ENCODE measurements at places on chromosomes 7 and 10.
A peak's percentile ranks its signal among the peaks of the same experiment; 100 is the strongest.

DNA sequence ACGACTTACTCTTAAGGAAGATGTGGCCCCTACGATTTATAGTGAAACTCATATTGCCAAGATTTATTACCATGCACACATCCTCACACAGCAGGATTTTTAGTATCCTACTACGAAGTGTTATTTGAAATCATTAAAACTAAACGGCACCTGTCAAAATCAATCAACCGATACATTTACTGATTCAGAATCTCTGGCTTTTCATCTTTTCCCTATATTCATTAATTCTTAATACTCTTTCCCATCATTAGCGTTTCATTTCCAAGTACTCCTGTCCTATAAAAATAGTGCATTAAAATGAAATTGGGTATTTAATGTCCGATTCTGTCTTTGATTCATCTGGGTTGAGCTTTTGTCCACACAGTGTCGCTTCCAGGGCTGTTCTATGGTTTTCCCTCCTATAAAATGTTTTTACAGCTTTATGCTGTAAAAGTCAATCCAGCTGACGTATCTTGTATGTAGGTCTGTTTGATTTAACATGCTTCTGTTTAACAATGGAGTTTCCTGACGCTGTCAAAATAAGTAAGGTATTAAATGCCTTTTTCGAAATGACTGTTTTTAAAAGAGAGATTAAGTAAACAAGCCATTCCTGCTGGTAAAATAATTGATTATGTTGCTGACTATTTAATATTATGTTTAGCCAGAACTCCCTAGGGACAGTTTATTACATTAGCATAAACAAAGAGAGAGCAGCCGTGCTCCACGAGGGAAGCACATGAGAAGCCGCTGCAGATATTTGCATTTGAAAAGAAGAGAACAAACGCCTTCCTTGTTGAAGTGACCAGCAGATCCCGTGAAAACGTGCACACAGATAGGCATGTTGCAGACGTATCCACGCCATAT, 22.3 kb upstream of the SFMBT2 start:
- no peak for DNase-seq

DNA sequence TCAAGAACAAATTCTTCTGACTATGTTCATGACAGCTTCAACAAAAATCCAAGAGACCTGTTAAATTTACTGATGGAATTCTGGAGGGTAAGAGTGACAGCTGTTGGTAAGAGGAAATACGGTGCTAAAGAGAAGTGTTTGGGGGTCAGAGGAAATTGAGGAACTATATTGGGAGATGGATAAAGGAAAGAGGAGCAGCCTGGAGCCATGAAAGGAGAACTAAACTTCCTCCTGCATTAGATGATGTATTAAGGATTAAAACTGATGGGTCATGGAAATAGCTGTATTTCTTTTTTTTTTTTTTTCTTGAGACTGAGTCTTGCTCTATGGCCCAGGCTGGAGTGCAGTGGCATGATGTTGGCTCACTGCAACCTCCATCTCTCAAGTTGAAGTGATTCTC, 95.3 kb downstream of the HERPUD2 start:
- no peak for DNase-seq

DNA sequence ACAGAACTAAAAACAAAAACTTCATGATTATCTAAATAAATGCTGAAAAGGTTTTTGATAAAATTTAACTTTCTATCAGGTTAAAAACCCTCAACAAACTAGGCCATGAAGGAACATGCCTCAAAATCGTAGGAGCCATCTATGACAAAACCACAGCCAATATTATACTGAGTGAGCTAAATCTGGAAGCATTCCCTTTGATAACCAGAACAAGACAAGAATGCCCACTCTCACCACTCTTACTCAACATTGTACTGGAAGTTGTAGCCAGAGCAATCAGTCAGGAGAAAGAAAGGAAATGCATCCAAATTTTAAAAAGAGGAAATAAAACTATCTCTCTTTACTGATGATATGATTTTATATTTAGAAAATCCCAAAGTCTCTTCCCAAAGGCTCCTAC, 228.7 kb downstream of the CHRM2 start:
- DNase-seq, result no peak

- DNase-seq, result peak; percentile 11
Observed at GRCh38 chr10:48803801-48804584, 119.3 kb downstream of the WDFY4 start.

DNA sequence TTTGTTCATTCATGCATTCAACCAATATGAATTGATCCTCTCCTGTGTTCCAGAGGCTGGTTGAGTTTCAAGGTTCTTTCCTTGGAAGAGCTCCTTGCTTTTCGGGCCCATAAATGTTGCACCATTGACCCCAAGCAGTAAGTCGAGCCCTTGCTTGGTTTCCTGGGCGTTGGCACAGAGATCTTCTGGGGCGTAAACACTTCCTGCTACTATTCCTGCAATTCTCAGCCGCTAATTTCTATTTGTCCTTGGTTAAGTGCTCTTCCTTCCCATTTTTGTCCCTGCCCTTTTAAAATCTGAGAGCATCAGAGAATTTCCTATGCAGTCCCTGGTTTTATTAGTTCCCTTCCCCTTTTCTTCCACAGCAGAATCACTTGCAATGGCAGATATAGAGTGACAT, 44.1 kb upstream of the ADRB1 start:
- no peak for DNase-seq

- no peak for DNase-seq
Observed at GRCh38 chr10:124564881-124565280, 103.3 kb downstream of the LHPP start.

DNA sequence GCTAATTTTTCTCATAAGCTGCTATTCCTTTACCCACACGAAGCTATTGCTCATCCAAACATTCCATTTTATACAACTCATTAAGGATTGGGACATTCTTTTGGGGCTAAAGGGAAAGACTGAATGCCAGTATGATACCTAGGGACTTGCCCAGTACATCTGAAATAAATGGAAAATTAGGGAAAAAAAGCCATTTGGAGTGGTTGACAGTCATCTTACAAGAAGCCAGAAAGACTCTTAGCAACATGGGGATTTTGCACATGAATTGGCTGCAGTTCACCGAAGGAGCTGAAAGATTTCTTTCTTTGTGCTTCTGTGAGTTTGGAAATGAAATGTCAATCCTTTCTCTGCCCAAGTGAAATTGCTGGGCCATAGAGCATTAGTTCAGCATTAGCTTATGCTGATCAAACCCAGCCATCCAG, 43.3 kb upstream of the MTURN start:
- DNase-seq, result no peak

GRCh38 chr10:22978287-22978686, 50.4 kb downstream of the ARMC3 start:
- DNase-seq, result no peak
